PC-3 (cell line): ENCODE measurements at places on chromosomes 5 and 9.

- no peak for DNase-seq
Measured at GRCh38 chr9:78295731-78296130, 1.2 kb upstream of the PSAT1 start.

DNA sequence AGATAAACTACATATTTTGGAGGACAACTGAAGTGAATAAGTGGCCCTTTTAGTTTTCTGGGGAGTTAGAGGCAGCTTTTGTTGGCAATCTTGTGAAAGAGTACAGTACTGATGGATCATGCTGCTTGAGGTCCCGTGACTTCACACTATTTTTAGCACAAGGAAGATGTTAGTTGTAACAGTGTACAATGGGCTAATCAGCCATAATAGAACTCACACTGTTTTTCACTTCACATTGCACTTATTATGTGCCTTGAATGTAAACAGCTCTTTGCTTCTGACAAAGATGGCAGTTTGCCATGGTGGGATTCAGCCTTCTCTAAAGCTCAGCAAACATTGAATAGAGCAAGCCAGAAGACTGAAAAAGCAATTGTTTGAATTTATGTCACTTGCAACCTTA lies 176.7 kb upstream of the ZNF608 start:
- no peak for DNase-seq

- no peak for DNase-seq
Measured at GRCh38 chr5:148887123-148887881, 60.9 kb downstream of the ADRB2 start.

DNA sequence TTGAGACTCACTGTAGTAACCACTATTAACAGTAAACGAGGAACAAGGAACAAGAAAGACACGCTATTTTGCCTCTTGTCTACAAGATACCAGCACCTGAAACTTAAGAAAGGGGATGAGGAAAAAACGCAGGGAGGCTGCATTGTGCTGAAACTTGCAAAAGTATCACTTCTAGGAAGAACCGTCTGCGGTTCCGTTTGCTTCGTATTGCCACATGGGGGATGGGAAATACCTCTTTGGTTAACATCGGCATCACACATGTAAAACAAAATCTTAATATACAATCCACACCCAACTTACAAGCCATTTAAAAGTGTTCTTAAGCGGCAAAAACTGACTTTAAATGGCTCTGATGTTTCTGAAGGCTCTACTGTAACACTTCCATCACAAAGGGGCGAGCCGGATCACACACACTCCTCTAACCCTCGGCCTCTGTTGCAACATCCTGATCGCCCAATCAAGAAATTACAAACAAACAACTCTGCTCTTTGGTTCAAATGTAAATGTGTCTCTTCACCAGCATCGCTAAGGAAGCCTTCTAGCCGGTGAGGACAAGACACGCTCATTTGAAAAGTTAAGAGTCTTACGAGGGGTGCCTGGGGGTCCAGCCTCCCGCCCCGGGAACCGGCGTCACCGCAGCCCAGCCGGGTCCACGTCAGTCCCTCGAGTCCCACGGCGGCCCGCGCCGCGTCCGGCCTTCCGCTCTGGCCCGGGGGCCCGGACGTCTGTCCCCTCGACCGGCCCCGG lies 621 bp downstream of the SEC16A start:
- peak; percentile 9 for DNase-seq

DNA sequence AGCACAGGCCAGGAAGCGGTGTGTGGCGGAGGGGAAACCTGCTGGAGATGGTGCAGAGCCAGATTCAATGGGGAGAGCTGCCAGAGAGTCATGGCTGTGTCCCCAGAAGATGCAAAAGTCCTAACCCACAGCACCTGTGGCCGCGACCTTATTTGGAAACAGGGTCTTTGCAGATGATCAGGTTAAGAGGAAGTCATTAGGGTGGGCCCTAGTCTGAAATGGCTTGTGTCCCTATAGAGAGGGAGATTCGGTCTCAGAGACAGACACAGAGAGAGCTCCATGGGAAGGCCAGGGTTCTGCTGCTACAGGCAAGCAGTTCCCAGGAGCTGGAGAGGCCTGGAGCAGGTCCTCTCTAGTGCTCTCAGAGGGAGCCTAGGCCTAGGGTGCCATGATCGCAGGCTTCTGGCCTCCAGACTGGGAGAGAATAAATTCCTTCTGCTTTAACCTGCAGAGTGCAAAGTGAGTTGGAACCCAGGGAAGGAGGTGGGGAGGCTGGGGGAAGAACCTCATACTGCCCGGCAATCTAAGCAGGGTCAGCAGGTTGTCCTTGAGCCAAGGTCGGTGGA lies 1.9 kb upstream of the LPCAT1 start:
- no peak for DNase-seq

DNA sequence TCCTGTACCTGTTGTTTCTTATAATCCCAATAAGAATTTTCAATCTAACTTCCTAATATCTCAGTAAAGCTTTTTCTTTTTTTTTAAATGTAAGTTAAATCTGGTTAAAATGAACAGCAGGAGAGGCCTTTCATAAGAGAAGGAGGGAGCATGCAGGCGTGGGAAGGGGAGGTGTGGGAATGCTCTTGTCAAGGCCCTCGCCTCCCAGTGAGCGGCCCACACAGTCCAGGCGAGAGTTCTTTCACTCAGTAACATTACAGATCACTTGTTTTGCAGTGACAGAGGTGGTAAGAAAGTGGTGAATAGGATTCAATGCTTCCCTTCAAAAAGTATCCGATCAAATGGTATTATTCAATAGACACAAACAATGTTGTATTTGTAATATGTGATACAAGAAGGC lies 125.0 kb downstream of the EPB41L4A start:
- no peak for DNase-seq

DNA sequence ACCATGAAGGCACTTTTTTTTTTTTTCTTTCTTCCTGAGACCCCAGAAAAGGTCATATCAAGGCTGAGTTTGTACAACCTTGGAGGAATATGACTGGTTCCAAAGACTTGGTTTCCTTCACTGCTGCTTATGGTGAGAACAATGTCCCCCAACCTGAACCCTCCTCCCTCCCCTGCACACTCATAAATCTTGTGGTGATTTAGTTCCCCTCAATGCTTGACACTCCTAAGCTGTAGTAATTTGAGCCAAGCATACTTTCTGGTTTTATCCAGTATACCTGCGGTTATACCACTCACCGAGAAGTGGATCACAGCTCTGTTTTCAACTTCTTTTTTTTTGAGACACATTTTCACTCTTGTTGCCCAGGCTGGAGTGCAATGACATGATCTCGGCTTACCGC lies 149.9 kb upstream of the KLF4 start:
- no peak for DNase-seq

DNA sequence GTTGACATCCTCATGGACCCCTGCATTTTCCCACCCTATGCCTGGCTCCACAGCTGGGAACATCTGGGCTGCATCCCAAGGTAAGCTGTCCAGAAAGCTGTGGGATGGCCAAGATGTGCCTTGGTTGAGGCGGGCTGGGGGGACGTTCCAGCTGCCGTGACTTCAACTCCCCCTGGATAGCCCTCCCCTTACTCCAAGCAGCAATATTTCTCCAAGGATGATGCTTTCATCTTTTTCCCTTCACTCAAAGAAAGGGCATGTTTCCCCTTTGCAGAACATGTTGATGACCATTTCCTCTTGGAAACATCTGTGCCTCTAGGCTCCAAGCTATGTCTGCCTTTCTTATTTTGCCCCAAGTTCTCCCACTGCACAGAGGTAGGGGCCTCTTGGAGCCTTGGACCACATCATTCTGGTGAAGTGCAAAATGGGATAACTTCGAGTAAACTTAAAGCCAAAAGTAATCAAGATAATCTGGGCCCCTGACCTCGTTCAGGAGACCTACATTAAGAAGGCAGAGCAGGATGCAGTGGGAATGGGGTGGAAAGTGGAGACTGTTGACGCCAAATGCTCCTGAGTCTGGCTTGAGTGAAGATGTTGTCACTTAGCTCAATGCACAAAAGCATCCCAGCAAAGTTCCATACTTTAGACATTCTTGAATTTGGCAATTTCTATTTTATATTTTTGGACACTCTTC lies 175.2 kb downstream of the GAS1 start:
- no peak for DNase-seq

DNA sequence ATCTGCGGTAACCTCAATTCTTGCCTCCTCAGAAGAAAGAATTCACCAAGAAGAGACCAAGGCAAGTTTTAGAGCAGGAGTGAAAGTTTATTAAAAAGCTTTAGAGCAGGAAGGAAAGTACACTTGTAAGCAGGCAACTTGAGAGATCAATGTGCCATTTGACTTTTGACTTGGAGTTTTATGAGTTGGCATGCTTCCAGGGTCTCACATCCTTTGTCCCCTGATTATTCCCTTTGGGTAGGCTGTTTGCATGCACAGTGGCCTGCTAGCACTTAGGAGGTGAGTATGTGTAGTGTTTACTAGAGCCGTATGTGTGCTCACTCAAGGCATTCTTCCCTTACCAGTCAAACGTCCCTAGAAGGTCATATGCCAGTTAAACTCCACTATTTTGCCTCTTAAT lies 111.0 kb upstream of the RAI14 start:
- DNase-seq: no peak

DNA sequence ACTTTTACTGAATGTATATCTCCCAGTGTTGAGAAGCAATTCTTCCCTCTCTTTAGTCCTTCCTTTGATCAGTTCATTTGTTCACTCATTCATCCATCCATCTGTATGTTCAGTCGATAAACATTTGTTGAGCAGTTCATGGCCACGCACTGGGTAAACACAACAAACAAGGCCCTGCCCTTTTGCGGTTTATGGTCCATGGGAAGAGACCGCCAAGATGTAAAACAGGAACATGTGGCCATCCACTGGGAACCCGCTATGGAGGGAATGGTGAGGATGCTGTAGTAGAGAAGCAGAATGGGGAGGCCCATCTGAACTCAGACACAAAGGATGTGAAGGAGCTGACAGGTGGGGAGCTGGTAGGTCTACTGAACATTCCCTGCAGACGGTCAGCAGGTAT lies 102.7 kb upstream of the SPRY4 start:
- DNase-seq: no peak

GRCh38 chr5:36854402-36855140 lies 22.0 kb upstream of the NIPBL start:
- no peak for DNase-seq

DNA sequence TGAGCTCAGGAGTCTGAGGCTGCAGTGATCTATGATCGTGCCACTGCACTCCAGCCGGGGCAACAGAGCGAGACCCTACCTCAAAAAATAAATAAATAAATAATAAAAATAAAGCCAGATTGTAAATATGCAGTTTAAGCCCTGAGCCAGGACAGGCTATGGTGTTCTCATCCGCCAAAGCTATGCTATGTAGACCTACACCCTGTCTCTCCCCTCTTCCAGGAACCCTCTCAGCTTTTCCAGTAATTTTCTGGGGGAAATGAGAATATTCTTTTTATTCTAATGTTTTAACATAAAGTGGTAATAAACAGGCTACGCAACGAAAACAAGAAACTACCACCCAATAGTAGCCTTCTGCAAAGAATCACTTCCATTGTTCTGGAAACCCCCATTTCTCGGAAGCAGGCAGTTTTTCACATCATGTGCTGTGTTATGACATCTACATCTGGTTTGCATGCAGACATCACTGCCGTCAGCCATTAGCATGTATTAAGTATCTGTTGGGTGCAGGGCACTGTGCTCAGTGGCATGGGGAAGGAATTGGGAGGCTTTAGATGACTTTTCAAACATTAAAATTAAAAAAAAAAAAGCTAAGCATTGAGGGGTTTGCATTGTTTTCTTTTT lies 38.0 kb upstream of the F2R start:
- DNase-seq: no peak

- DNase-seq: no peak
Measured at GRCh38 chr9:16918920-16919319, 48.5 kb upstream of the BNC2 start.

GRCh38 chr9:98860871-98861293 lies 53.4 kb downstream of the GALNT12 start:
- peak; percentile 70 for DNase-seq

- no peak for DNase-seq
Measured at GRCh38 chr5:141694479-141694878, 12.4 kb upstream of the ARAP3 start.

- DNase-seq: peak; percentile 60
Measured at GRCh38 chr5:110909950-110910349, 161.6 kb upstream of the TSLP start.

GRCh38 chr5:95081500-95081960 lies 203.4 kb downstream of the MCTP1 start:
- DNase-seq: peak; percentile 83

DNA sequence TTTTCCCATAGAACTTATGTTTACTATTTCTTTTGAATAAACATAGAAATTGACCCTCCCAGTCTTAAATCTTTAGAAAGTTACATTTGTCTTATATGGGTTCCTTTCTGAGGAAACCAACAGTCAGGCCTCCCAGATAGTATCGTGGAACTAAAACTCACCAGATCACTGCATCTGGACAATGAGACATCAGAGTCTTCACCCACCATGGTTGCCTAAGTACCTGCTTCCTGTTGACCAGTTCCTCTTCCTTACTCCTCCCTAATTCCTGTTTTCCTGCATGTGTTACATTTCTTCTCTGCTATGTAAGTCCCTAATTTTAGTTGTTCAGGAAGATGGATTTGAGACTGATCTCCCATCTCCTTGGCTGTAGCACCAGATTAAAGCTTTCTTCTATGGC lies 462.2 kb downstream of the DIRAS2 start:
- no peak for DNase-seq

DNA sequence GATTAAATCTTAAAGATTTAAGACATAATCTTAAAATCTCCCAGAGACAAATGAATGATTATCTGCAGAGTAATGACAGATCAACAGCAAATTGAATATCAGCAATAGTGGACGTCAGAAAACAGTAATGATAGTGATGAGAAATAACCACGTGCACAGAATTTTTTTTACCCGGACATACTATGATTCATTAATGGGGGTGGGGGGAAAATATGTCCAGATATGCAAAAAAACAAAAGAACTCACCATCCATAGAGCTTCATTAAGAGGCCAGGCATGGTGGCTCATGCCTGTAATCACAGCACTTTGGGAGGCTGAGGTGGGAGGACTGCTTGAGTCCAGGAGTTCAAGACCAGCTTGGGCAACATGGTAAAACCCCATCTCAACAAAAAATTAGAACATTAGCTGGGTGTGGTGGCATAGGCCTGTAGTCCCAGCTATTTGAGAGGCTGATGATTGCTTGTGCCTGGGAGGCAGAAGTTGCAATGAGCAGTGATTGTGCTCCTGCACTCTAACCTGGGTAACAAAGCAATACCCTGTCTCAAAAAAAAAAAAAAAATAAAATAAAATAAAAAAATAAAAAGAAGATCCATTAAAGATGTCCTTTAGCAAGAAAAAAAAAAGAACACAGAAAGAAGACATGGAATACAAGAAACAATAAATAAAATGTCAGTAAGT lies 30.9 kb upstream of the SHOC1 start:
- DNase-seq: no peak

- peak; percentile 19 for DNase-seq
Measured at GRCh38 chr9:126860757-126861466, 473 bp downstream of the ZBTB34 start.

DNA sequence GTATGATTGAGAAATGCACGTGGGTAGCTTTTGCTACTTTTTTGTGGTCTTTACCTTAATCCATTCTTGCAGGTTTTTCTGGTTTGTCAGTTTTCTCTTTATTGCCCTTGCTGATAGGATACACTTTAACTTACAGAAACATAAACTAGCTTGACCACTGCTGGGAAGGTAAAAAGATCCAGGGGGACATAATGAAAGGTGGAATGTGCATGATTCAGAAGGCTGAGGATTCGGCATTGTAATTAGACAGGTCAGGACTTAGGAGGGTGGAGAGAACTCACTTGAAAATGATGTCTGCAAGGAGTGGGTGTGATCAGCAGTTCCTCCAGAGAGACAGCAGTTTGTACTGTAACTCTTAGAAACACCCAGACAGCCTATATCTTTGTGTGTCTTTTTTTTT lies 19.8 kb upstream of the TXNDC8 start:
- DNase-seq: peak; percentile 26
